Ascending aorta (tissue), 2 donors: ENCODE measurements at places on chromosomes 4 and X. TPM values are rescaled to one million over a fixed set of nuclear protein-coding genes. Genes with fewer than 3 reads are reported as not detected.
A peak's percentile ranks its signal among the peaks of the same experiment; 100 is the strongest.

Gene PPARGC1A
- 1.7 TPM for total RNA-seq

Gene TRIML2
- total RNA-seq, result not detected

GRCh38 chrX:42772874-42773273, 5.1 kb downstream of the PPP1R2C start:
- H3K4me1 ChIP-seq, result no peaks in the 10 kb centered on the region
- H3K27me3 ChIP-seq, result no peaks in the 10 kb centered on the region
- DNase-seq, result no peak
- H3K36me3 ChIP-seq, result no peaks in the 10 kb centered on the region

GRCh38 chr4:15777697-15778288, 335 bp upstream of the CD38 start:
- no peaks in the 10 kb centered on the region for H3K36me3 ChIP-seq
- H3K27ac ChIP-seq, result no peak overlapping the region
- DNase-seq, result no peak
- H3K4me1 ChIP-seq, result peaks cover 2% of the 10 kb centered on the region

- no peak overlapping the region for H3K4me3 ChIP-seq
- no peaks in the 10 kb centered on the region for H3K4me1 ChIP-seq
- no peaks in the 10 kb centered on the region for H3K27me3 ChIP-seq
- DNase-seq, result no peak
These were observed 498.3 kb upstream of the INTU start for GRCh38 chr4:127134490-127134889.

DNA sequence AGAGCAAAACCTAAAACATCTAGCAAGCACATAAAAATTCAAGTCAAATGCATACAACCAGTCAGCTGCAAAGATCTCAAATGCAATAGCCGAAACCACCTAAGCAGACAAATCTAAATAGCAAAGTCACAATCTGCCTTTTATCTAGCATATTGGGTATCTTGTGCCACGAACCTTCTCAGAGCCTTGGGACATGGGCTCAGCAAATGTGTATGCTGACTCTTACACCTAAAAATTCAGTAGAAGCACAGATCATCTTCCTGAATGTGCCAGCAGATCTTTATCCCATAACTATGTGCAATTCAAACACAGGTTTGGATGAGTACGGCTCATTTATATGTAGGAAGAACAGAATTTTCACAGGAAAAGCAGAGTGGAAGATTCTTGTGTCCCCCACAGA, 492.1 kb downstream of the INPP4B start:
- no peak overlapping the region for H3K4me3 ChIP-seq
- no peaks in the 10 kb centered on the region for H3K27me3 ChIP-seq
- H3K4me1 ChIP-seq, result peaks cover 12% of the 10 kb centered on the region
- peak overlapping the region; percentile 1 for H3K27ac ChIP-seq

DNA sequence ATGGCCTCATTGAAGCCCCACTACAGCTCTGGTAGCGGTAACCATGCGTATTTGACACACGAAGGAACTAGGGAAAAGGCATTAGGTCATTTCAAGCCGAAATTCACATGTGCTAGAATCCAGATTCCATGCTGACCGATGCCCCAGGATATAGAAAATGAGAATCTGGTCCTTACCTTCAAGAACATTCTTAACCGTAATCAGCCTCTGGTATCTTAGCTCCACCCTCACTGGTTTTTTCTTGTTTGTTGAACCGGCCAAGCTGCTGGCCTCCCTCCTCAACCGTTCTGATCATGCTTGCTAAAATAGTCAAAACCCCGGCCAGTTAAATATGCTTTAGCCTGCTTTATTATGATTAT, 876 bp downstream of the HPRT1 start:
- peak overlapping the region; percentile 81 for H3K4me3 ChIP-seq
- no peak overlapping the region for H3K27ac ChIP-seq
- no peak for DNase-seq
- H3K4me1 ChIP-seq, result no peaks in the 10 kb centered on the region
- H3K27me3 ChIP-seq, result no peaks in the 10 kb centered on the region
- H3K36me3 ChIP-seq, result no peaks in the 10 kb centered on the region

DNA sequence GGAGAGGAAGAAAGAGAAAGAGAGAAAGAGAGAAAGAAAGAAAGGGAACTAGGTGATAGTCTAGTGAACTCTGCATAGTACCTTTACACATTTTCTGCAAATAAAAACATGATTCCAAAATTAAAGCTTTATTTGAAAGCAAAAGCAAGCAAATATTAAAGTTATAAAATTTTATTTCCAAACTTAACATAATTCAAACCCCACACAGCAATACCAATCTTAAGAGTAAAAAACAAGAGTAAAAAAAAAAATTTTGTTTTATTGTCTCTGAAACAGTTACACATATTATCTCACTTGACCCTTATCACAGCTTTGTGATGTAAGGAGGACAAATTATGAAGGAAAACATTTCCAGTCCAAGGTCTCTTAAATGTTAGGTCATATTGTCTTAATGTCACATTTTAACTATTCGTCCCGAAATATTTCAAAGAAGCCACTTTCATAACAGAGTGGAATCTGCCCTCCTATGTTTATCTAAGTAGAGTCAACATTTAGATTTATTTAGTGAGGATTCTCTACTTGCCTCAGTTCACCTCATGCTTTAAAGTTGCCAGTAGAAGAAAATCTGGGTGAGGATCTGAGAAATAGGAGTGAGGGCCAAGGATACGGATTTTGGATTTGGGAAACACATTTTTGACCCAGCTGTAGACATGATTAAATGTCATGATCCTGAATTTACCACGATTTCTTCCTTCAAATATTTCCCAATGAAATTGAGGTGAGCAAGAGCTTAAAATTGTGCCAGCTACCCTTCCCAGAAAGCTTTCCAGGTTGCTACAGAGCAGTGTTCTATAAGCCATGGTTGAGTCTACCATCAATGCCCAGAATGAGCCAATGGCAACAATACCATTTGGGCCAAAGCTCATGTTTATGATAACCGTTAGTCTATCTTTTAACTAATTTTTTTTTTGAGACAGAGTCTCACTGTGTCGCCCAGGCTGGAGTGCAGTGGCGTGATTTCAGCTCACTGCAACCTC, 7.5 kb upstream of the FGA start:
- no peaks in the 10 kb centered on the region for H3K36me3 ChIP-seq
- H3K4me1 ChIP-seq, result no peaks in the 10 kb centered on the region
- H3K27ac ChIP-seq, result no peak overlapping the region
- no peak overlapping the region for H3K4me3 ChIP-seq

Gene STATH
- not detected for total RNA-seq

Gene SPANXA1
- total RNA-seq, result not detected

DNA sequence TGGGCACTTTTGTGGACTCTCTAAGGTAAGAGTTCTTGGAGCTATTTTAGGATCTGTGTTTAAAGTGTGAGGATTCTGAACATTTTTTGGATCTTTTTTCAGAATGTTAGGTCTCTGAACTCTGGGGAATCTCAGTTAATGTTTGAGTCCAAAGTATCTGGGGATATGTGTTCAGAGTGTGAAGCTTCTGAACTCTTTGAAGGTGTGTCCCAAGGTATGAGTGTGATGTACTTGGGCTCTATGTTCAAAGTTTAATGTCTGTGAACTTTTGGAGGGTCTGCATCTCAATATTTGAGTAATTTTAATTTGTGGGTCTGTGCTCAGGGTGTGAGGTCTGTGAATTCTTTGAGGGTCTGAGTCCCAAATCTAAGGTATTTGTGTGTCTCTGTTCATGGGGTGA, 35.4 kb upstream of the PAGE4 start:
- no peak overlapping the region for H3K4me3 ChIP-seq
- no peak overlapping the region for H3K27ac ChIP-seq
- no peaks in the 10 kb centered on the region for H3K36me3 ChIP-seq
- DNase-seq, result no peak

Gene SPOCK3
- not detected for total RNA-seq

GRCh38 chr4:95293014-95293413, 255.8 kb downstream of the UNC5C start:
- DNase-seq, result no peak
- H3K27me3 ChIP-seq, result no peaks in the 10 kb centered on the region
- H3K4me3 ChIP-seq, result no peak overlapping the region
- no peak overlapping the region for H3K27ac ChIP-seq

DNA sequence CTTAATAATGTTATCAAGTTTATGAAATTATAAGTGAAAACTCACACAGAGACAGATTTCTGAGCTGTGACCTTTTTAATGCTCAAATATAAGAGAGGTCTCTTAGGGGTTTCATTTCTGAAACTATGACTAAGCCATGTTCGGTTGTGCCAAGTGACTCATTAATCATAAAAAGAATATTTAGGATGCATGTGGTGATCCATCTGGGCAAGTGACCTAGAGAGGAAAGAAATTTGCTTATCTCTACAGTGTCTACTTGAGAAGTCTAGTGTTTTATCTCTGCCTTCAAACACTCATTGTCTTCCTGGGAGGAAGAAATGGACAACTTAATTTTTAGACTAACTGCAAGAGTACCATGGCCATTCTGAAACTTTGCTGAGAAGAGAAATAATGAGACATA, 545.3 kb upstream of the GRID2 start:
- H3K27me3 ChIP-seq, result no peaks in the 10 kb centered on the region
- no peak overlapping the region for H3K4me3 ChIP-seq
- no peaks in the 10 kb centered on the region for H3K36me3 ChIP-seq

- DNase-seq, result no peak
- H3K4me1 ChIP-seq, result no peaks in the 10 kb centered on the region
- H3K27ac ChIP-seq, result peak overlapping the region; percentile 24
- H3K36me3 ChIP-seq, result no peaks in the 10 kb centered on the region
- H3K27me3 ChIP-seq, result no peaks in the 10 kb centered on the region
- no peak overlapping the region for H3K4me3 ChIP-seq
These were observed 12.4 kb downstream of the STAG2 start for GRCh38 chrX:123973921-123974320.

Gene SSX3
- total RNA-seq, result not detected

GRCh38 chrX:149021159-149021558, 483.9 kb downstream of the IDS start:
- H3K27me3 ChIP-seq, result no peaks in the 10 kb centered on the region
- no peak overlapping the region for H3K27ac ChIP-seq
- no peak overlapping the region for H3K4me3 ChIP-seq
- no peaks in the 10 kb centered on the region for H3K4me1 ChIP-seq
- DNase-seq, result no peak
- H3K36me3 ChIP-seq, result no peaks in the 10 kb centered on the region

Gene SHROOM3
- 192 TPM for total RNA-seq

GRCh38 chrX:139297638-139298037, 232.9 kb upstream of the F9 start:
- no peaks in the 10 kb centered on the region for H3K36me3 ChIP-seq
- no peak overlapping the region for H3K27ac ChIP-seq
- H3K4me3 ChIP-seq, result no peak overlapping the region
- DNase-seq, result no peak

DNA sequence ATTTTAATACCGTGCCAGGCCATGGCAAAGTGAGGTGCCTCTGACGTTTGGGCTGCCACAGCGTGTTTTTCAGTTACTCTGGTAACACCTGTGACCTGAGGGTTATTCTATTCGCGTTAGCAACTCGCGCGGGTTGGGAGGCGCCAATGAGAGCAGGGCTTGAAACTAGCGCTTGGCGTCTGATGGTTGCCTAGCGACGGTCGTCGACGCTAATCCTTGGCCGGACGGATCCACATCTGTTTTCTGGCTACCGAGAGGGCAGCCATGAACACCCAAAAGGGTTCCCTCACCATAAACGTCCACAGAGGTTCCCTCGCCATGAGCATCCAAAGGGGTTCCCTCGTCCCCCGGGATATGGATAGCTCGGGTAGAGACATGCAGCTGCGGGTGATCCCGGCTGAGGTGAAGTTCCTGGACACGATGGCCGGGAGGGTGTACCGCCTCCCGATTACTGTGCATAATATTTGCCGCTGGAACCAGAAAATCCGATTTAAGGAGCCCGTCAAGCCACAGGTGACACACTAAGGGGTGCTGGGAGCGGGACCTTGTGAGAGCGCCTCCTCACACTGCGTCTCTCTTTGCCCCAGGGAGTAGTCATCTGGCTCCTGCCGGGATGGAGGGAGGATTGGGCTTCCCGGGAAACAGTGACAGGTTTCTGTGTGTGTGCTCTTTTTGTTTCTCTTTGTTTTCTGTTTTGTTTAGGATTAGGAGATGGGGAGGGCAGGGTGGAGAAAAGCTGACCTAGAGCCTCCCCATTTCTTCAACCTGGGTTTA, at the start of gene CFAP47:
TSS of gene CFAP47 (plus strand) at position 199 of the 774 bp plus-strand sequence. CDS start at position 265, 66 bp downstream.
- no peaks in the 10 kb centered on the region for H3K4me1 ChIP-seq
- peak within 1 kb of the TSS; percentile 58 for H3K4me3 ChIP-seq
- H3K27ac ChIP-seq, result no peak within 1 kb of the TSS
- H3K27me3 ChIP-seq, result no peaks in the 10 kb centered on the region
- no peak for DNase-seq
- no peaks in the 10 kb centered on the region for H3K36me3 ChIP-seq
